Activated naive CD8-positive, alpha-beta T cell treated with anti-CD3 and anti-CD28 coated beads for 36 hours (primary cell): ENCODE measurements at places on chromosomes 16 and 17.

DNA sequence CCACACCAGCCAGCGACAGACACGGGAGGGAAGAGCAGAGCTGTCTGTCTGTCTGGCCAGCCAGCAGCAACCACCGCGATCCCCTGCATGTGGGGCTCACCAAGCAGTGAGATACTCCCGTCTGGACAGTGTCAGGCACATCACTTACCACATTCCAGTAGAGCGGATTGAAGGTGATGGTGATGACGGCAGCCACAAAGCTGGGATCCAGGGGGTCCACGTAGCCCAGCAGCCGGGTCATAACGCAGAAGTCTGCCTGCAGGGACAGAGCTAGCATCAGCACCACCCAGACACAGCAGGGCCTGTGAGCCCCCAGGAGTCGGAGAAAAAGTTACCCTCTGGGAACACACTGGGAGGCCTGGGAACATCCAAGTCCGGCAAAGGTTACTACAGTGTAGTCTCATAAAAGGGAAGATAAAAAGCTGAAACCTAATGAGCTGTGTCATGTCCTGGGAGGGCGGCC lies 14.7 kb downstream of the PEMT start:
- DNase-seq = no peak

DNA sequence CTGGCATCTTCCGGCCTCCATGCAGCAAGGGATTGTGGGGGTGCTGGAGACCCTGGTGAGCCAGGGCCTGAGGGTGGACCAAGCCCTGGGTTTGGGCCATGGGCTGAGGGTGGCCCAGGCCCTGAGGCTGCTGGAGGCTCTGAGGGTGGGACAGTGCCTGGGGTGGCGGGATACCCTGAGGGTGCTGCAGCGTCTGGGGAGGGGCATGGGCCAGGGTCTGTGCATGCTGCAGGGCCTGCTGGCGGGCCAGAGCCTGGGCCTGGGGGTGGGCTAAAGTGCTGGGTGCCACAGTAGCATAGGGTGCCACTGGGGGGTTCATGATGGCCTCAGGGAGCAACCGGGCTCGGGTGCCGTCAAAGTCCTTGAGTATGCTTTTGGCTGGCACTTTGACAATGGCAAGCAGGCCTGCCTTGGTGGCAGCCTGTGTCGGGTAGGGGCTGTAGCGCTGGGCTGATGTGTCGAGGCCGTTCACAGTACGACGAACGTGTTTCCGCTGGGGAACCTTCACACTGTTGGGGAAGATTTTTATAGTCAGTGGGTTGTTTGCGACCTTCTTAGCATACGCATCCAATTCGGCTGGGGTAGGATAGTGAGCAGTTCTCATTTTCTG lies 15.6 kb downstream of the TRAF4 start:
- DNase-seq = no peak

GRCh38 chr17:79393358-79394052 lies 217.3 kb downstream of the RBFOX3 start:
- DNase-seq = peak; percentile 73

DNA sequence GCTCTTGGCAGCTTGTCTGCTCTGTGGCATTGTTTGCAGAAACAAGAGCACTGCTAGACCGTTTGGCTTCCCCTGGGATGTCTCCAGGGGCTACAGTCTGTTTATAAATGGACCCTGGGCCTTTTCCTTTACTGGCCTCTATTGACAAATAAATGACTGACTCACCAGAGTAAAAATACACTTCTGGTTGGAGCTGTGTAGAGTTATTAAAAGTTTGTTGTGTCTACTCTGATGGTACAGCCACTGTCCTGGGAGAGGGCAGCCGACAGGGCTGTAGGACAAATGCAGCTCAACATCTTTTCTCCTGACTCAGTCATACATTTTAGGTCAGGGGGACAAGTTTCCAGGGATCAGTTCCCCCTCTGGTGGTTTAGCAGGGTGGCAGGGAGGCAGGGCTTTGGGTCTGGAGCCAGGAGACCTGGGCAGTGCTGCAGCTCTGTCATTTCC lies 30.0 kb downstream of the FOXL1 start:
- no peak for DNase-seq

- no peak for DNase-seq
Observed at GRCh38 chr17:4735876-4736651, 3.6 kb upstream of the ZMYND15 start.

DNA sequence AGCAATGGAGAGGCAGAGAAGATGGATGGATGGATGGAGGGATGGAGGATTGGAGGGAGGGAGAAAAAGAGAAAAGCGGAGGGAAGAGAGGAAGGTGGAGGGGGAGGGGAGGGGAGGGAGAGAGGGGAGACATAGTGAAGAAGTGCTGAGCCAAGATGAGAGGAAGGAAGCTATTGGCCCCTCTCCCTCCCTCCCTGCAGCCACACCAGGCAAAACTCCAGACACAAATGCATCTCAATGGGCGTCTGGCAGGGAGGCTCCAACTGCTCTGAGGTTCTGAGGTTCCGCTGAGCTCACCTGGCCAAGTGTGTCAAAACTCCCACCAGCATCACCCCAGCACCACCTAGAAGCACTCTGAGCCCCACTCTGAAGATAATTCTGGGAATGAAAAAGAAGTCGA lies 26.9 kb upstream of the PHB1 start:
- DNase-seq = no peak

DNA sequence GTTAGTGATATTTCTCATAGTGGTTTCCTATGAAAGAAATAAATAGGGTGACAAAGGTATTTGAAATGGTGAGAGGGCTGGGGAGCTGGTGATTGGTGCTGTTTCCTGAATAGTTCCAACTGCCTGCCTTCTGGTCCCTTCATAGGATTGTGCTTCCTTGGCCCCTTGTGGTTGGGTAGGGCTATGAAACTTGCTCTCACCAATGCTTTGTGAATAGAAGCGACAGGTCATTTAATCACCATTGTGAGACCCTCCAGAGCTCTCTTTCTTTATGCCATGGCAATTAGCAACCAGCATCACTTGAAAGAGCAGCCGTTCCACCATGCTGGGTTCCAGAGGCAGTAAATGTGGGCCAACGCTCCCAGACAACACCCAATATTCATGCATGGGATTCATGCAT lies 23.7 kb upstream of the WWOX start:
- no peak for DNase-seq

- no peak for DNase-seq
Observed at GRCh38 chr17:67210915-67211314, 34.1 kb downstream of the HELZ start.

DNA sequence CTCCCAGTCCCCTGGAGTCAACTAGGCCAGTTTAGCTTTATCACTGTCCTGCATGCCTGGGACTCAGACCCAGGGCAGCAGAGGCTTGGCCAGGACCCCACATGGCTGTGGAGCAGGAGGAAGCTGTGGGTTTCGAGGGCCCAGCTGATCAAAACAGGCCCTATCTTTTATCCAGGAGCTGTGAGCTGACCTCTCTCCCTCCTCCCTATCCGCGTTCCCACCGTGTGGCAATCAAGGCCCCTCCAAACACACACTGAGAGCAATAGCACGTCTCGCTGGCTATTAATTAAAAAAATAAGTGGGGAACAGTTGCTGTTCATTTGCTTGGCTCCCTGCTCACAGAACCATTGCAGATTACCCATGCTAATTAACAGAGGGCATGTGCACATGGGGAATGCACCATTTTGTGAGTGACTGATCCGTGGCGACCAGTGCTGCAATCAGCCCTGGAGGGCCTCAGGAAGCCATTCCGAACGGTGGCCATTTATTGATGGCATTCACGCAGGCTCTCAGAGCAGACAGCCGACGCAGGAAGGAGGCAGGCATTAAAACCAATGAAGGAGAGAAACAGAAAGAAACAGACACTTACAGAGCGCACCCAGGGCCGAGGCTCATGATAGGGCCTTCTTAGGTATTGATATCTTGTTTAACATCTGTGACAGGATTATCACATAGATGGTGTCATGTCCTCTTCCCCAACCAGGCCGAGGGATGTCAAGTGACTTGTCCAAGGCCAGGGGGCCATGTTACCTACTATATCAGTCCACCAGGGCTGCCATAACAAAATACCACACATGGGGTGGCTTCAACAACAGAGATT lies 157.1 kb downstream of the KATNIP start:
- no peak for DNase-seq

DNA sequence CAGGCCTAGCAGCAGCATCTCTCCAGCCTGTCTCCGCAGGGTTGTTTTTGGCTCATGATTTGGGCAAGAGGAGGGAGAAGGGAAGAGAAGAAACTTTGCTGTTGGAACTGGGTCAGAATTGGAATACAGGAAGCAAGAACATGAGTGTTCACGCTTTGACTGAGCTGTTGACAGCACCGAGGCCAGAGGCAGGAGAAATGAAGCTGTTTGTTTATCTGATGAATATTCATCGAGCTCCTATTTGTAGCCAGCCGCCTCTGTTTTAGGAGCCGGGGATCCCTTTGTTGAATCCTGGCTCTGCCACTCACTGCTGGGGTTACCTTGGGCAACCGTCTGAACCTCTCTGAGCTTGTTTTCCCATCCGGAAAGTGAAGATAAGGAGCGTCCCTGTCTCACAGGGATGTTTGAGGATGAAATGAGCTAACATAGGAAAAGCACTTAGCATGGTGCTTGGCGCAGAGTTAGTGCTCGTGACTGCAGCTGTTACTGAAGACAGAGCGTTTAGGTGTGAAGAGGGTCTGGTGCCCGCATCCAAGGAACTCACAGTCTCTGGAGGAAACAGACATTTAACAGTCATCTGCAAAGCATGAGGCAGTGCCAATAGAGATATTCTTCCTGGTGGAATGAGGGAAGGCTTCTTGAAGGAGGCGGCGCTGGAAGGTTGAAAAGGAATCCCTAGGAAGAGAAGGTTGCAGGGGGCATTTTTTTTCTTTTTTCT lies 29.2 kb downstream of the RAP1GAP2 start:
- DNase-seq = no peak

DNA sequence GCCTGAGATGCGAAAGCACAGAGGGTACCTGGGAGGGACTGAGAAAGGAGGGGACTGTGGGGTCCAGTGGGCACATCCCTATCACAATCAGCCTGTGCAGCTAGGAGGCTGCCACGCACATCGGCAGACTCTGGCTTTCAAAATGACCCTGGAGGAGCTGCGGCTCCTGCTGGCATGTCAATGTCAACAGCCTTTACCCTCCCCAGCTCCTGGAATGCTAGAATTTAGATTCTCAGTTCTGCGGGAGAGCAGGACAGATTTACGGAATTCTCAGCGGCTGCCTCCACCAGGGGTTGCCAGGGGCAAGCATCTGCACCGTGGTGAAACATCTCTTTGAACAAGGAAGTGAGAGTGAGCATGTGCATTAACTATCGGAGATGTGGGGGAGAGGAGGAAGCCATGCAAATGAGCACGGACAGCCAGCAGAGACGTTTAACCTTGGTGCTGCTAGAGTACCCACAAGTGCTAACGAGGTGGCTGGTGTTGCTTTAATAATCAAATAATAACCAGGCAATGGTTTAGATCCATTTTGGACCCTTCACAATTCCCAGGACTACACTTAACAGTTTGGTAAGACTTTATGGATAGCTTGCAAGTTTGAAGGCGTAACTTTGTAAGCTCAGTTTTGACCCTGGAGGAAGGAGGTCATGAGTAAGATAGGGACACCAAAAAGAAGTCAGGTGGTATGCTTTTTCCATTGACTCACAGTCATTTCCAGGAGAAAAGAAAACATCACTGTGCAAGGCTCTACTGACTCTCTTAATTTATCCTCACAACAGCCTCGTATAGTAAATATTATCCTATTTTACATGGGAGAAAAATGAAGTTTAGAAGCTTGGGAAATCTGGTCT lies 54.1 kb downstream of the XYLT1 start:
- DNase-seq = peak; percentile 54

DNA sequence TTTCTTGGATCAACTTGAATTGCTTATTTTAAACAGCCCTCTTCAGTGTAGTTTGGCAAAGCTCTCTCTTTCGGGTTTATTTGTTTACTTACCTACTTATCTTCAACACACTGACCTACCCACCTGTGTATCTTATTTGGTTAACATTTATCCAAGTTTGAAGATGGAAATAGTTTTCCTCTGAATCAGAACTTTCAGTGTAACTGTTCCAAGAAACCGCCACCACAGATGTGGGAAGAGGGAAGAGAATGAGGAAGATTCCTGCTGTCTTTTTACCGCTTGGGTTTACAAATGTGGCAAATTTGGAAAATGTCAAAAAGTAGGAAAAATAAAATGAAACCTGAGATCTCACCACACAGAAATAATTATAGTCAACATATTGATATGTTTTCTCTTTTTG lies 115.8 kb downstream of the MSI2 start:
- no peak for DNase-seq
